Activated T-cell treated with anti-CD3 and anti-CD28 coated beads, Interleukin-2, amount 50 U/mL, for 48 hours (primary cell): ENCODE measurements at places on chromosomes 16 and 17.
A peak's percentile ranks its signal among the peaks of the same experiment; 100 is the strongest.

GRCh38 chr16:64865069-64865696, 256.7 kb downstream of the CDH11 start:
- no peak for DNase-seq

DNA sequence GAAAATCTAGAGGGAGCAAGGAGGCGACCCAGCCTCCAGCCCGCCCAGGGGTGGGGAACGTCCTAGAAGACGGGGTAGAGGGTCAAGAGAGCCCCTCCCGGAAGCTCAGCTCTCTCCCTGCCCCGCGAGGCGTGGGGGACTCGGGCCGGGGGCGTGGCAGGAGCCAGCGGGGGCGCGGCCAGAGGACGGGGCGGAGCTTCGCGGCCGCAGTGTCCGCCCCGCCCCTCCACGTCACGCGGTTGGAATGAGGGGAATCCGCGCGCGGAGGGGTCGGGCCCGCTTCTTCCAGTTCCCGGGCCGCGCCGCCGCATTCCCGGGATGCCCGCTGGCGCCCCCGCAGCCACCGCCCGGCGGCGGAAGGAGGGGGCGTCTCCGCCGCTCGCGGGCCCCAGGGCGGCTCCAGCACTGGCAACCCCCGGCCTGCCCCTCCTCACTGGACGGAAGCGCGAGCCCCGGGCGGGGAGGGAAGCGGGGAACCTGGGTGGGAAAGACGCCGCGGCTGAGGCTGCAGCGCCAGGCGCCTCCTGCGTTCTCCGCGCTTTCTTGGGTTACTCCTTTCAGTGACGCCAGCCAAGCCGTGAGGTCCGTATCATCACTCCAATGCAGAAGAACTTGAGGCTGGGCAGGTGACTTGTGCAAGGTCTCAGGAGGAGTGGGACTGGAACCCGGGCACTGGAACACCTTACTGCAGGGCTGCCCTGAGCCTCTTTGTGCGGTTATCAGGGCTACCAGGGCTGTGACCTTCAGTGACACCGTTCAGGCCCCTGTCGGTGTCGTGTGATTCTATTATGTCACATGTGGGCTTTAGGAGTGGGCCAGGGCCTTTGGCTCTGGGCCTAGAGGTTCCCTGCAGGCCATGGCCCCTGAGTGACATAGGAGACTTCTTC, 4.3 kb downstream of the MYO1C start:
- DNase-seq: peak; percentile 76

DNA sequence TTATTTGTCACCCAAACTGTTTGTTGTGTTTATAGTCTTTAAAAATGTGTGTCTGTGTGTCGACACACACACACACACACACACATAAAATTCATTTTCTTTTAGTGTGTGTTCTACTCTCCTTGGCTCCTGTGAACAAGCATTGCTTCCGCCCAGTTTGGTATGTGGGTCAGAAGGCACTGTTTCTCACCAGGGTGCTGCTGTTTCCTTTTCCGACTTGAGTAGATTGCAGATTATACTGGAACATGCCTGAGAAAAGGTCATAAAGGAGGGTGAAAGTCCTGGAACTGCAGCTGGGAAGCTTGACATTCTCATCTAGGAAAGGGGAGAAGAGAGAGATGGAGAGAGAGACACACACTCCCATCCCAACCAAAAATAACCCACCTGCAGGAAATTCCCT, 330.3 kb downstream of the BCAS3 start:
- no peak for DNase-seq

DNA sequence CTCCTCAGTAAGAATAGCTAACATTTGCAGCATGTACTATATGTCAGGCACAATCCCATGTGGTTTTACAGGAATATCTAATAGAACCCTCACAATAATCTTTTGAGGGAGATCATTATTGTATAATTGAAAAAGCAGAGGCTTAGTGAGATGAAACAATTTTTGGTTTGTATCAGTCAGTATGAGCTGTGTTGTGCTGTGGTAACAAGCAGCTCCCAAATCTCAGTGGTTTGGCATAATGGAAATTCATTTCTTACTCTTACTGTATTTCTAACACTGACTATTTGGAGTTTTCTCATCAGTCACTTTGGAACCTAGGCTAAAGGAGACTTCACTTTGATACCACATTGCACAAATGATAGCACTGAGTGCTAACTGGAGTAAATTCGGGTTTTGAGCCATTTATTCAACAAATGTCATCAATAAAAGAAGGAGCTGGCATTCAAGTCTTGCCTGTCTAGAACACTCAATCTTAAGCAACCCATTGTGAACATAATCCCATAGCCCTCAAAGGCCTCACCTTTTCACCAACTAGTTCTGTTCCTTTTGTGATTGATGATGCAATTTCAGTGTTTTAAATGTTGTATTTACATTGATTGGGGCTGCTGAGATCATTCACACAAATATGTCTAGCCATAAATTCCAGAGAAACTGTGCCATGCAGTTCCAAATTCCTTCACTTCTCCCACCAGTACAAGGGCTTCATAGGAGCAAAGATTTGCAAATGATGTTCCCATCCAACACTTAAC, 441.0 kb downstream of the XYLT1 start:
- no peak for DNase-seq

GRCh38 chr16:11032922-11033291, 88.5 kb downstream of the CLEC16A start:
- DNase-seq: no peak

DNA sequence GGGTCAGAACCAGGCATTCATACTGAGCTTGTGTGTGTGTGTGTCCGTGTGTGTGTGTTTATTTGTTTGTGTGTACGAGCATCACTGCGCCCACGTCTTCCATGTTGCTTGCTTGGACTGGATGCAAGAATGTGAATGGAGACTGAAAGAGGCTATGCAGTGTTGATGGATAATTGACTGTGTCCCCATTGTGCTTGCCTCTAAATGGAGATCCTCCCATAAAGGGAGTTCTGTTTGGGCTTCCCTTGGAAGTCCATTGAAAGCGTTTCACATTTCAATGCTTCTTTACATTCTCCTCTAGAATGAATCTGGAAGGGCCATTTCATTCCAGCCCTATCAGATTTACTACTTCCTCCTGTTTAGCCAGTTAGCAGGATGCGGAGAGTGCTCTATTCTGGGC, 124.0 kb downstream of the GP2 start:
- DNase-seq: no peak

DNA sequence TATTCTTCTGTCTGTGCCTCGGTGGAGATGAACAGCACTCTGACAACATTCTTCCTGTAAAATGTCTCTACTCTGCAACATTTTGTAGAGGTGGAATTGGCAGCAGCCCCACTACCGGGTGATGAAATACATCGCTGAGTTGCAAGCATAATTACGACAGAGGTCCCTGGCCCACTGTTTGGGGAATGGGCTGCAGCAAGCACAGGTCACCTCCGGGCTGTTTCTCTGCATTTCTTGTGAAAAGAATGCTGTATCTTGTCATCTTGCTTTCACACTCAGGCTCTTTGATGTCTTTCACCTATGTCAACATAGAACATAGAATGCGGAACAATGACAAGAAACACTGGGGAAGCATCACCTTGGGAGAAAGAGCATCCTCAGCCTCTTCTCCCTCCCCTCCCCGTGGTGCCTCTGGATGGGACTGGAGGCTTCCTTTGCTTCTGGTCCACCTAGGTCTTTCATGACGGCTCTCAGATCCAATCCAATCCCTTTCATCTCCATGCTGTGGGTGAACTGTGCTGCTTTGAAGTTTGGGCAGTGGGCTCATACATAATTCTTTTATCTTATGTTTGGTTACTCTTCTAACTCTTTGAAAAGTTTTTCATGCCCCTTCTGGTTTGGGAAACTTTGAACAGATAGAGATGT, 265.0 kb downstream of the PHKB start:
- DNase-seq: no peak

DNA sequence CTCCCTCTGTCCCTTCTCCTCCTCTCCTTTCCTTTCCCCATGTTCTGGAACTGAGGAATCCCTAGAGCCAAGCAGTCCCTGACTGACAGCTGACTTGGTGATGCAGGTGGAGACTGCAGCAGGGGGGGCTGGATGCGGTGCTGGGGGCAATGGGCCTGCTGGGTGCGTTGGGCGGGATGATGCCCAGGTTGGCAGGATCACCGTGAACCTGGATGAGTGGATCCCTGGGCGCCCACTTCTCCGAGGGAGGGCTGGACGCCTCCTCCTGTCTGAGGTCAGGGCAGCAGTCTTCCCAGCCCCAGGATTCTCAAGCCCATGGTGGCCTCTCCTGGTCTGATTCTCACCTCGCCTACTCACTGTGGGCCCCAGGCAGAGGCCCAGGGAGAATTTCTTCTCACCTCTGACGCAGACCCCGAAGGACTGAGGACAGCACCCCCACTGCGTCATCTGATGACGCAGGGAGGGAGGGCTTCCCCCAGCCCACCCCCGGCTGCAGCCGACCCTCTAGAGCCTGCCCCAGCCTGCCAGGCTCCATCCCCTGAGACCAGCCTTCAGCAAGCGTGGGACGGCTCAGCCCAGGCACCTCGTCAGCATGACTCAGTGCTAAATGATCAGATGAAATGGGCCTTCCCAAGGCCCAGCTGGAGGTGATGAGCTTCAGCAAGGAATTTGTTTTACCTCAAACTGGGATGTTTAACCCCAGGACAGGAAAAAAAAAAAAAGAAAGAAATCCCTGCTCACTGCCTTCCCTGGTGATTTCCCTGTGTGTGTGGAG, 188.0 kb upstream of the TNRC6C start:
- DNase-seq: no peak
